Naive thymus-derived CD8-positive, alpha-beta T cell (primary cell): ENCODE measurements at places on chromosomes 4 and X. TPM values are rescaled to one million over a fixed set of nuclear protein-coding genes. Genes with fewer than 3 reads are reported as not detected.

DNA sequence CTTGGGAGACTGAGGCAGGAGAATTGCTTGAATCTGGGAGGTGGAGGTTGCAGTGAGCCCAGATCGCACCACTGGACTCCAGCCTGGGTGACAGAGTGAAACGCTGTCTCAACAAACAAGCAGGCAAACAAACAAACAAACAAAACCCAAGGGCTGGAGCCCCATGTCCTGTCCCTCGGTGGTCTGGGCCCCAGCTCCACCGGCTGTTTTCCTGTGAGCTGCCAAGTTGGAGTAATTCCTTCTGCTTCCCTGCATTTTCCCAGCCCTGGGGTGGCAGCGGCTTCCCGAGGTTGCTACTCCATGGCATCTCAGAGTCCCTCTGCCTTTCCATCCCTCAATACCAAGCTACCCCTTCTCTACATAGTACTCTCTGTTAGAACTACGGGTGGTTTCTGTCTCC, 43.2 kb downstream of the RGS12 start:
- DNase-seq: no peak

DNA sequence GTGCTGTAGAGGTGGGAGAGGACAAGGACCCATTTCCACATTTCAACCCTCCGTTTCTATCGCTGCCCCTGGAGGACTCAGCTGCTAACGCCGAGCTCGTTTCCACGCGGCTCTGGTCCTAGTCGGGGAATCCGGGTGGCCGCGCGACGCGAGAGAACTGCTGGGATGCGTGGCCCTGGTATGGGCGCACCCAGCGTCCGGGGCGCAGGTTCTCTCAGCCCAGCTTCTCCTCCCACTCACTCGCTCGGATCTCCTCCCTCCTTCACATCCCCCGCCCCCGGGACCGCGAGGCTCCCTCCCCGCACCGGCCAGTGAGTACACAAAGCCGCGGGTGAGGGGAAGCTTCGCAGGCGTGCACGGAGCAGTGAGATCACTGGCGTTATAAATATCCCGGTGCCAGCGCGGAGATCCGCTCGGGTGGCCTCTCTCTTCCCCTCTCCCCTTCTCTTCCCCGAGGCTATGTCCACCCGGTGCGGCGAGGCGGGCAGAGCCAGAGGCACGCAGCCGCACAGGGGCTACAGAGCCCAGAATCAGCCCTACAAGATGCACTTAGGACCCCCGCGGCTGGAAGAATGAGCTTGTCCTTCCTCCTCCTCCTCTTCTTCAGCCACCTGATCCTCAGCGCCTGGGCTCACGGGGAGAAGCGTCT, at the start of gene FGF5:
Gene FGF5 (plus strand): TSS at position 412 of the 649 bp plus-strand sequence. CDS start 161 bp downstream, at position 573.
- DNase-seq: no peak

DNA sequence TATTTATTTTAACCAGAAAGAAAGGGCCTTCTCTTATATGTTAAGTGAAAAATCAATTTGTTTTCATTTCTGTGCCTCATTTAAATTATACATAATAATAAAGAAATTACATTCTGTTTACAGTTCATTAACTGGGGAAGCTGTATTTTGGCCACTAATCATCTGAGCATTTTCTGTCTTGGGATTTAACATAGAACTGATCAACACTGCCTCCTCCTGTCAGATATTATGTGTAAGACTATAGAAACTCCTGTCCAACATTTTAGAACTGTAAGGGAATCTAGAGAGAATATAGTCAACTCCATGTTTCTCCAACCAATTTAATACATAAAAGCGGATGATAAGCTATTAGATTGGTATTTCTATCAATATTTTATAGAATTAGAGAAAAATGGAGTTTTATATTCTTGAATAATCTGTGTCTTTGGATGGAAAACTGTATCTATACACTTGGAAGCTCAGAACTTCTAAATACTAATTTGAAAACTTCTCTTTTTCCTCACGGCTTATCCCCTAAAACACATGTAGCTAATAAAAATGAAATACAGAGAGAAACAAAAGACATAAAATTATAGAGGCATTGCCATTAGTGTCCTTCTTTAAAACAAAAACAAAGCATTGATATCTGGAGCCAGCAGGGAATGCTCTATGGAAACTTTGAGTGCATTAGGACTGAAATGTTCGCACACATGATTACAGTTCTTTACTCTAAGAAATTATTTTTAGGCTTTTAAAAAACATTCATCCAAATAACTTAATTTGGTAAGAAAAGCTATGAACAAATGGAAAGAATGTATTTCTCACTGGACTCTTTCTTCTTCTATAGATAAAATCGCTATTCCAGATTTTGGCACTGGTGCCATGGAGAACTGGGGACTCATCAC, 33.1 kb downstream of the ENPEP start:
- DNase-seq: no peak

The HMX1 gene
- not detected for total RNA-seq

- no peak for DNase-seq
These were observed 64.3 kb downstream of the BEX3 start for GRCh38 chrX:103440621-103441020.

GRCh38 chrX:40262157-40263013, 164.6 kb upstream of the BCOR start:
- DNase-seq: no peak

DNA sequence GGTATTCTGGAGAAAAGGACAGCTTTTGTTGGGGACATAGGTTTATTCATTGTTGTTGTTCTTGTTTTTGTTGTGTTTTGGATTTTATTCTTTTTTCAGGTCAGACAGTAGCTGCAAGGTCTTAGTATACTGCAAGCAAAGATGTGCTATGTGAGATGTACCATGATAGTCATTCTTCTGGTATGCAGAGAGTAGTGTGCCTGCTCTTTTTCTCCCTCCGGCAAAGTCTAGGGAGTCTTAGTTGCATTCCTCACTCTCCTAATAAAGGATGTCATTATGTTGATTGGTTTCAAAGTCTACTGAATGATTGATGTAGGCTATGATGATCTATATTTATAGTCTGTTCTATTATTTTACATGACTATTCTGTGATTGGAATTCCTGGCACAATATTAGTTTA, 119.9 kb upstream of the POF1B start:
- no peak for DNase-seq

DNA sequence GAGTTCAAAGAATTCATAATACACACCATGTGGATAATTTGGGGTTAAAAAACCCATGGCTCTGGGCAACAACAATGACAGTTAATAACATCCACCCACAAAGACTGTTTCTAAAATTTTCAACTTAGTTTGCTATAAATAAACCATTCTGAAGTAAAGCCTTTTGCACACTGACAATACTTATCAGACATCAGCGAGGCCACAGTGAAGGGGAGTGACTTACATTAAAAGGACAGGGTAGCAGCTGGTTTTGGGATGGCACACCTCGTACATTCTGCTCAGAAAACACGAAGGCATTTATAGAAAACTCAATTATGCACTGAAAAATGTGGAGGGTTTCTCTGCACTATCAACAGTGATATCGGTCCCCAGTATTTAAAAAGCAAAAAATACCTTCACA, 4.9 kb upstream of the ASB11 start:
- no peak for DNase-seq

The SHROOM4 gene
- not detected for total RNA-seq

The CXorf49B gene
- total RNA-seq: not detected

The ANXA10 gene
- total RNA-seq: not detected

- DNase-seq: no peak
These were observed 76.4 kb upstream of the DCLK2 start for GRCh38 chr4:150001815-150002214.

DNA sequence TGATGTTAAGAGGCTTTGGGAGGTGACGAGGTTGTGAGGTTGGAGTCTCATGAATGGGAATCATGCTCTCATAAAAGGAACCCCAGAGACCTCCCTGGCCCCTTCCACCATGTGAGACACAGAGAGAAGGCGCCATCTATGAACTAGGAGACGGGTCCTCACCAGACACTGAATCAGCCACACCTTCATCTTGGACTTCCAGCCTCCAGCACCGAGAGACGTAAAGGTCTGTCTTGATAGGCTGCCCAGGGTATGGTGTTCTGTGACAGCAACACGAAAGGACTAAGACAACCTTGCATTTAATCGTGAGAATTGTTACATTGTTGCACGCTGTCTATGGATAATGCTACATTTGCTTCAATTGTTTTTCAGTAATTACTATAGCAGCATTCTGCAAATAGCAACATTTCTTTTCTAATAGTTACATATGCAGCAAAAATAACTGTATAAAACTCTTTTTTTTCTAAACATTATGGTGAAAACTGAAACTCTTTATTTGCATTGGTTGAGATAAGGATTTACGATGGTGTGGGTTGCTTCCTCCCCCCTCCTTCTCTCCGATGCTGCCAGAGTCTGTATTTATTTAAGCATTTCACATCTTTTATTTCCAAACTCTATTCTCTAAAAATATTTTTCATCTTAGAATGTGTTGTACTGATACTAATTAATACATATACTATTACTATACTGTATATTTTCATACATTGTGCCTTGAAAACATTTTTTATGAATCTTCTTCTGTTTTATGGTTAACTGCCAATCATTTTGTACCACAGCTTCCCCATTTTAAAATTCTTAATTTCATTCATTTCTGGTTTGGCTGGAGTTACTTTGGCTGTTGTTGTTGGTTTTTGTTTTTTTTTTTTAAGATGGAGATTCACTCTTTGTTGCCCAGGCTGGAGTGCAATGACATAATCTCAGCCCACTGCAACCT, 26.4 kb upstream of the AKAP17A start:
- DNase-seq: no peak

DNA sequence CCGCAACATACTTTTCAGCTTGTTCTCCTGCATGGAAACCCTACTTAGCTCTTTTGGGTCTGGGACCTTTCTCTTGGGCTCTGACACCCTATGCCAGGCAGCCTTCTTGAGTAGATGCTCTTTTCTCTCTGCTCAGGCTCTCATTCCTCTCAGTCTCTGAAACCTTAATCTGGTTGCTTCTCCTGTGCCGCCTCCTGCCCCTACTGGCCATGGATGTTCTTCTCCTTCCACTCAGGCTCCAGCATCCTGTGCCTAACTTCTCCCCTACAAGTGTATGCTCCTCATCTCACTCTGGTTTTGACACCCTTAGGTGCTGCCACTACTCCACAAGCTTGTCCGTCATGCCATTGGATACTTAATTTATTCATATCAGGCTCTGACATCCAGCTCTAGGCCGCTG, 15.2 kb downstream of the BLTP1 start:
- DNase-seq: no peak
